ENCODE measurements at places on chromosomes 4 and X.
A peak's percentile ranks its signal among the peaks of the same experiment; 100 is the strongest.

GRCh38 chr4:188021548-188022249 is 26.1 kb downstream of the ZFP42 start:
- no peak for DNase-seq

DNA sequence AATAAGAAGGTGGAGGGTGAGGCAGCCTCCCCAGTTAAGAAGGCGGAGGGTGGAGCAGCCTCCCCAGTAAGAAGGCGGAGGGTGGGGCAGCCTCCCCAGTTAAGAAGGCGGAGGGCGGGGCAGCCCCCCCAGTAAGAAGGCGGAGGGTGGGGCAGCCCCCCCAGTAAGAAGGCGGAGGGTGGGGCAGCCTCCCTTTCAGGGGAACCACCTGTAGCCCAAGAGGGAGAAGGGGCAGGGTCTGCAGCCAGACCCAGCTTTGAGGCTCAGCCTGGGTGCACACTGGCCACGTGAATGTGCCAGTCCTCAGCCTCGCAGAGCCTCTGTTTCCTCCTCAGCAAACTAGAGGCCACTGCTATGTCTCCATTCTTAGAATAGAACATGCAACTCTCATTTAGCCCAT is 52.6 kb downstream of the HMX1 start:
- DNase-seq: no peak

DNA sequence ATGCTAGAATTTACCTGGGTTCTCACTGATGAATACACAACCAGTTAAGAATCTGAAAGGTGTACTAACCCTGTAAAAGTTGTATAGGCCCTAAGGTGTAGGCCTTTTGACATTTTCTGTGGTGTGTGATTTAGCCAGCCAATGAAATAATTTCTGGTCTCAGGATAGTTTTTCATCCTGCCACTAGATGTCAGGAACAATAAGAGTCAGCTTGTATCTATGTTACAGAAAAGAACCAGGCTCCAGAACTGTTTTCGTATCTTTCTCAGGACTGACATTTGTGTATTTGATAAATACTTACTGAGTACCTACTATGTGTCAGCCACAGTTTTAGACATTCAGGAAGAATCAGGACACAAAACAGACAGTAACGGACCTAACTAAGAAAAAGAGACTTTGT is 673.6 kb upstream of the TENM3 start:
- DNase-seq: peak; percentile 25

DNA sequence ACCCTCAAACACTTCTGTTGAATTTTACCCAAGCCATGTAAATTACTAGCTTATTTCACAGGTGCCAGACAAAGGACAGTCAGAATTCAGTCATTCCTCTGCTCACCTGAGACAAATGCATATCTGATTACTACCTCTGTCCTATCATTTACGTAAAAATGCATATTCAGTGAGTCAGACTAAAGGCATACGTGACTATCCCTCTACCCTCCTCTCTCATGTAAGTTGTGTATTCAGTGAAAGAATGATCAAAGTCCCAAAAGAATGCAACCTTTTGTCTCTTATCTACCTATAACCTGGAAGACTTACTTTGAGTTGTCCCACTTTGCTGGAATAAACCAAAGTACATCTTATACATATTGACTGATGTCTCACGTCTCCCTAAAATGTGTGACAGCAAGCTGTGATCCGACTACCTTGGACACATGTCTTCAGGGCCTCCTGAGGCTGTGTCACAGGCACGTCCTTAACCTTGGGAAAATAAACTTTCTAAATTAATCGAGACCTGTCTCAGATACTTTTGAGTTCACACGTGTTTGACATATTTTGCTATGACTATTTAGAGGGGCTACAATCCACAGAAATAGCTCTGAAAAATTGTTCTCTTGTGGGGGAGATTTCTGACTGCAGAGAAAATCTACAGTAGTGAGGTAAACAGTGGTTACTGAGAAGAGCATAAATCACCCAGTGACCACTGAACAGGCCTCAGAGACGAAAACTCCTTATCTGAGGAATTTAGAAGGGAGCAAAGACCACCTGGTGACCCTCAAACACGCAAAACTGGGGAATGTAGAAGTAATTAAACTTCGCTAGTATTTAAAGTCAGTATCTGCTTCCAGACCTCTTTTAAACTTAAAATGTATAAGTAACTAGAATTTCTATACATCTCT is 1575.8 kb downstream of the STIM2 start:
- DNase-seq: no peak

DNA sequence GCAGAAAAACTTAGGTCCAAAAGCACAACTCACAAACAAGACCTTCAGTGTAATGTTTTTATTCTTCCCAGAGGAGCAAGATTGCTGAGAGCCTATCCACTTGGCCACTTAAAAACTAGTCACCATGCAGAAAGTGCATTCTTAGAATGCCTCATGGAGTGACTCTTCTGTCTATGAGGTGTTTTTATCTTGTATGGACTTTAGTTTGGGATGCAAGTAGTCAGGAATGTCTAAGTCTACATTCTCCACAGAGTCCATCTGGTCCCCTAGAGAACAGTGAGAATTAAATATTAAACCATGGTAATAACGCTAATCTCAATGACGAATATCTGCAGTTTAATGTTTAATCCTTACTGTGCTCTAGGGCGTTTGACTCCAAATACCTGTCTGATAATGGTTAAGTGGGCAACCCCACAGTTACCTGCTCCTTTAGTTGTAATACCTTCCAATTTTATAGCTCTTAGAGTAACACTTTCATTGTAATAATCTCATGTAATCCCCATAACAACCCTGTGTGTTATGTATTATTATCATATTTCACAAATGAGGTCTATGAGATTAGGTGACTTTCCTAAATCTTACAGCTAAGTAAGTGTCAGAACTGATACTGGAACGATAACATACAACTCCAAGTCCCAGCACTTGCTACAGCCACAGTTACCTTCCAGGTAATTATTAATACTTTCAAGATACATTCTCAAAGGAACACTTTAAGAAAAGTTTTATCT is 235.6 kb upstream of the JADE1 start:
- DNase-seq: peak; percentile 76

GRCh38 chrX:29699239-29699638 is 516.1 kb upstream of the MAGEB2 start:
- peak; percentile 16 for DNase-seq

DNA sequence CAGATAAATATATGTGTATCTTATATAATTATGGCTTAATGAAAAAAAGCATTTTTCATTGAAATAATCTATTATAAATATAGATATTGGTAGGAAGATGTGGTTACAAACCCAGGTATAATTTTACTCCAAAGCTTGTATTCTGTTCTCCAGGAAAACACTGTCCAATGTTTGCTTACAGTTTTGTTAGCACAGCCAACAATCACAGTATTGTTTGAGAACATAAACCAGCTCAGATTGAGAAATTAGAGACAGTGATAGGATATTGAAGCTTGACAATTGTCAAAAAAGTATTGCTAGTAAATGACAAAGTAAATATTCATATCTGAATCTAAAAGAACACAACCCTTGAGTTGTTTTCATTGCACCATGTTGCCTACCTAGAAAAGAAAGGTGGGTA is 228.8 kb downstream of the ADGRL3 start:
- no peak for DNase-seq

GRCh38 chrX:153974726-153975286 is 2.3 kb downstream of the TMEM187 start:
- DNase-seq: no peak

GRCh38 chrX:131366407-131366806 is 77.3 kb upstream of the IGSF1 start:
- DNase-seq: no peak

GRCh38 chrX:24465532-24465865 is 413 bp downstream of the PDK3 start:
- no peak for DNase-seq

- no peak for DNase-seq
These were observed 469.9 kb downstream of the PCDH10 start for GRCh38 chr4:133618963-133619362.

DNA sequence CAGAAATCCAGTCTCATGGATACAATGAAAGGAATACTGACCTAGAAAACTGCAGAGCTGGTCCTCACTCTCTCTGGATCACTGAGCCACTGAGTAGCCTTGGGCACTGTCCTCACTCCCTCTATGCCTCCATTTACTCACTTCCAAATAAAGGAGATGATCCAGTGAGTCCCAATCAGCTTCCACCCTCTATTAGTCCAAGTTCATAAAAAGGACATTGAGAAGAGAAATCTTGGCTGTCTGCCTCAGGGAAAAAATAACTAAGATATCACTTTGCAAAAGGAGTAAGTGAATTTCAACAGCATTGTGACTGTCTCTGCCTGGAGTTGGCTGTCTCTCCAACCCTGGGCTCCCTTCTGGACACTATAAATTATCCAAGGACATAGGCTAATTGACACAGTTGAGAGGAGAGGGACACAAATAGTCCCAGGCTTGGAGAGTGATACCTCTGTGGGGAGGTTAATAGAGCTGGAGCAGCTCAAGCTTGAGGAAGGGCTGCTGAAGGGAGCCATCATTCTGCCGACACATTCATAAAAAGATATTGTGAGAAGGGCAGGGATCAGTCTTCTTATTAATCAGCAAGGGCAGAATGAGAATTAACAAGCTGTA is 572.3 kb downstream of the RAB28 start:
- no peak for DNase-seq

DNA sequence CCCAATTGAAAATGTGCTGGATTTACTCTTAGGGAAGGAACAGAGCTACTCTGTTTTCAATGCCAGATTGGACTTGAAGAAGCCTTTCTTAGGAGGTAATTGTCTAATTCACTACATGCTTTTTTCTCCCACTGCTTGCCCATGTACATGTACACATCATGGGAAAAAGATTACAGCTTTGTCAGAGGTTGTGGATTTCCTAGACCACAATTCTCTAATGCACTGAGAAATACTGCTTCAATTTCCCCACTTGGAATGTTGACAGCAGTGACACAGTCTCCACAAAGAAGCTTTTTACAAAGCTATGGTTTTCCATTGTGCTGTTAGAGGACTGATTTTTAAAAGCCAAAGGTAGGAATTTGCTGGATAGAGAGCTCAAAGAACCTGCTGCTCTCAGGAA is 19.5 kb downstream of the ZAR1 start:
- peak; percentile 3 for DNase-seq

GRCh38 chrX:108186811-108187210 is 95.2 kb downstream of the ATG4A start:
- no peak for DNase-seq
